ENCODE measurements at places on chromosomes 6 and 20.

DNA sequence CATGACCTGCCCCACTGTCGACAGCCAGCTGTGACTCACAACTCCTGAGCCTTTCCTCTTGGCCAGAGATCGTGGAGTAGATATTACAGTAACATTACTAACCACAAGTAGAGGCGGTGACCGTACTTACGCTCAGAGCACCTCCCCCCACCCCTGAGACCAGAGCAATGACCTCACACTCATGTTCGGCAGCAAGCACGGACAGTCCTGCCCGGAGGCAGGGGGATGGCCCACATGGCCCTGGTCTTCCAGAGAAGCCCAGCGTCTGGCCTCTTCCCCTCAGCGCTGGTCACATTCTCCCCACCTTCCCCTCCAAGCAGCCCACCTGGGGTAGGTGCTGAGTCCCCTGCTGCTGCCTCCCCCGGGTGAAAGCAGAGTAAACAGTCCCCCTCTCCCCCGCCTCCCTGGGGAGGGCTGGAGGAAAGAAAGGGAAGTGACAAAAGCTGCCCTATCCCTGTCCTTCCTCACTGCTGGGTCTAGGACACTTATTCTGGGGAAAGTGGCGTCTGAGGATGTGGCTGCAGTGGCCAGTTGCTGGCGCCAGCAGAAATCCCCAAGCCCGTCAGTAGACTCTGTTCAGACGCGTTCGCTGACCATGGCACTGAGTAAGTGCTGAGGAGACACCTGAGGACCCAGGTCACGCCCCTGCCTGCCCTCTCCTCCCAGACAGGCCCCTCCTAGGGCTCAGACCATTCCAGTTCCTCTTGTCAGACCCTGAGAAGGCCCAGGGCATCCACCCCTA, 68.5 kb downstream of the MRPL14 start:
- DNase-seq: no peak

- DNase-seq: no peak
Measured at GRCh38 chr6:134447883-134448387, 130.0 kb upstream of the SGK1 start.

- no peak for DNase-seq
Measured at GRCh38 chr20:3255728-3256127, 16.7 kb upstream of the SLC4A11 start.

DNA sequence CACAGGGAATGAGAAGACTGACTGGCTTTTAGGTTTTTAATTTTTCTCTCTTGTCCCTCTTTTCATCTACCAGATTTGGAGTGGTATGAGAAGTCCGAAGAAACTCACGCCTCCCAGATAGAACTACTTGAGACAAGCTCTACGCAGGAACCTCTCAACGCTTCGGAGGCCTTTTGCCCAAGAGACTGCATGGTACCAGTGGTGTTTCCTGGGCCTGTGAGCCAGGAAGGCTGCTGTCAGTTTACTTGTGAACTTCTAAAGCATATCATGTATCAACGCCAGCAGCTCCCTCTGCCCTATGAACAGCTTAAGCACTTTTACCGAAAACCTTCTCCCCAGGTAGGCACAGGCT, 644 bp downstream of the MAD2L1BP start:
- no peak for DNase-seq

DNA sequence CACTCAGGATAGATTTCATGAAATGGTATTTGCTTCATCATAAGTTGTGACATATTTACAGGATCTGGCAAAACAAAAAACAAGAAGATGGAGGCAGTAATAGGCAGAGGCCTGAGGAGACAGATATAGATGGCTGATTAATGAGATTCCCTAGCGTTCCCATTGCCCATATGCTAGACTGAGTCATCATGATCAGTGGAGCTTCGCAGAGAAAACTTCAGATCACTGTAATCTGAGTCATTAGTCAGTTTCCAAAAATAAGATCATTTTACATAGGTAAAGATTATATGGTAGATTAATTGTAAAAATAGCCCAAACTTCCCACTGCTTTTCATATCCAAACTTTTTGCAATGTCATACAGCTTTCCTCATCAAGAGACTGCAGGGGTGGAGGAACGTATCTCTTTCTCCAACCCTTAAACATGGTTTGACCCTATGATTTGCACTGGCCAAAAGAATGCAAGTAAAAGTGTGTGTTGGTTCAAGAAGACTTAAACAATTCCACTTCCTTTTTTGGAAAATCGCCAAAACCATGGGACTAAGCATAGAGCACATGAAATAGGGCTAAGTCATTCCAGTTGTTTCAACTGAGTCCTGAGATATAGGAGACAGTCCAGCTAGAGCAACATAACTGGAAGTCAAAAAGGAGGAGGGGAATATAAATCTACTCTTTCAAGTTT, 626.0 kb downstream of the RNF144B start:
- DNase-seq: no peak

DNA sequence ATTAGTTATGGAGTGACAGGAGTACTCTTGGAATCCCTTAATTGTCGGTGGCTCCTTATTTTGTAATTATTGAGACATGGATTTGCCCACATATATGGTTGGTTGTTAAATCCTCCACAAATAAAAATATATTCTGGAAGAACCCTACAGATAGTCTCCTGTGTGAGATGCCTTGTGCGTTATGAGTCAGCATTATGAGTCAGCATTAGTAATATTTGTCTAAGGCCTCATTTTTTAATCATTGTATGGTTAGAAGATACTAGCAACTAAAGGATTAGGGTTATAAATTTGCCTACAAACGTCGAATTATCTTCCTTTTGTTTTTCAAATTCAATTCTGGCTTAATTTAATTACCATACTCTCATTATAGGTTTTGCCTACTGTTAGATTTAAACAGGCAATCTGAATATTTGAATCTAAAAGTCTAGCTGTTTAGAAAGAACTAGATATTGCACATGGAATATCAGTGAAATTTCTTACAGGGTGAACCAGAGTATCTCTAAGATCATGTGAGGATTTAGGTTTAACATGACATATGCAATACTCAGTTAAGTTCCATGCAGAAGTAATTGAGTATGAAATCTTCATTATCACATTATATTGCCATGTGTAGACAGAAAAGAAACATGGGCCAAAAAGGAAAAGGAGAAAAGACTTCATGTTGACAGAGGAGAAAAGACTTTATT, 5.9 kb downstream of the C6orf58 start:
- no peak for DNase-seq

DNA sequence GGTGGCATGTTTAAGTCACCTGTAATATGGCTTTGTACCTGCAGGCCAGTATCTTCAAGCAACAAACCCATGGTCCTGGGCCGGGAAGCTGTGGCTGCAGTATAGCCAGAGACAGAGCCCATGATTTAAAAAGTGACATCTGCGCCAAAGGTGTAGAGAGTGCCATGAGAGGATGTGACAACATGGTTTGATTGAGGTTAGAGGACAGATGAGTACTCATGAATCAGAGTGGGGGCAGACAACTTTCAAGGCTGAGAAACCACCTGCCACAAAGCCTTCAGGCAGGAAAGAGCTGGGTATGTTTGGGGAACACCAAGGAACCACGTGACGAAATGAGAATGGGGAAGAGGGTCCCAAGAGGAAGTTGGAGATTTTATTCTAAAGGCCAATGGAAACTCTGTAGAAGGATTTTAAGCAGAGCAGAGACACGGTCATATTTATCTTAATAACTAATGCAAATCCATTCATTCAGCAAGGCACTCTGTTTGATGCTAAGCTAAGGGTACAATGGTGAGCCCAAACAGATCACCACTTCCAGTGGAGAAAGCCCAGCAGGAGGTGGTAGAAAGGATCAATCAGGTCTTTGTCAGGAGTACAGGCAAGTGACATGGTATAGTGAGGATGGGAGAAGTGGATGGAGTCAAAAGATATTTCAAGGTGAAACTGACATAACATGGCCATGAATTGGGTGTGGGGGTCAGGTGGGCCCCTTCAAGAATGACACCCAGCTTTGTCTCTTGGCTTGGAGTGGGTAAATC, 3.4 kb upstream of the MICAL1 start:
- no peak for DNase-seq

GRCh38 chr6:123207967-123208510, 212.0 kb downstream of the CLVS2 start:
- no peak for DNase-seq

- no peak for DNase-seq
Measured at GRCh38 chr6:4751823-4752464, 24.3 kb upstream of the CDYL start.

- DNase-seq: no peak
Measured at GRCh38 chr6:3228771-3229565, 1.5 kb upstream of the TUBB2B start.

GRCh38 chr6:154491567-154492470, 18.7 kb downstream of the CNKSR3 start:
- DNase-seq: no peak

- DNase-seq: no peak
Measured at GRCh38 chr6:154791556-154792317, 58.5 kb downstream of the SCAF8 start.

DNA sequence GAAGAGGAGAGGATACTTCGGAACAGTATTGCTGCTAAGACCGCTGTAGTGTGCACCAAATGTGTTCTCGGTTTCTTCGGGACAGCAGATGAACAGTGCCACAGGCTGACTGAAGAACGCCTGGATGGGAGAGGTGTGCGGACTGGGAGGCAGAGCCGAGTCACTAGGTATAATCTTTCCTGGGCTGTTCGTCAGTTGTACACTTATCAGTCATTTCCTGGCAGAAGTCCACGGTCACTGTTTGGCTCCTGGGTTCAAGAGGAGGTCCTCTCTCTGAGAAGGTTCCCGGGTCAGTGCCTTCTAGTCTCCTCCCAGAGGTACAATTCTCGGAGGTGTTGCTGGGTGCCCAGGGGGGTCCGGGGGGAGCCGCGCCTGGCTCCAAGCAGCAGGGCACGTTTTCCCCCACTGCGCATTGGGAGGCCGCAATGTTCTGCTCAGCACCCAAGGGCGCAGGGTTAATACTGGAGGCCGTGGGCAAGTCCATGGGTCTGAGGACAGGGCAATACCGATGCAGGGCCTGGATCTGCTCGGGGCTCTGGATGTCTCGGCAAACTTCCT, 38.1 kb downstream of the GJA10 start:
- DNase-seq: no peak

- DNase-seq: no peak
Measured at GRCh38 chr6:149480502-149481280, 4.1 kb downstream of the ZC3H12D start.

DNA sequence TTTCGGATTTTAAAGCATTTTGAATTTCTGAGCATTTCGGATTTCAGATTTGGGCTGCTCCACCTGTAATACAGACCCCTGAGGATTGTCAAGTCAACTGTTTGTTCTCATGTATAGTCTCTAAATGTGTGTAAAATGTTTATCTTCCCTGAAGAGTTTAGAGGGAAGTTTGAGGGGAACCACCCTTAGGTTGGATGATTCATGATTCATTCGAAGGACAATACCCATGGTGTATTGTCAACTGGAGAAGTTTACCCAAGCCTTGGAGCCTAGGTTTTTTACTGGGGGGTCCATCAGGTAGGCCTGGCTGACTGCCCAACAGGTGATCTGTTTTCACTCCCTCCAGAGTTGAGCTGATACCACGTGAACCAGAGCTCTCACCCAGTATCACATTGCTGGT, 18.9 kb downstream of the GSTA4 start:
- DNase-seq: no peak

DNA sequence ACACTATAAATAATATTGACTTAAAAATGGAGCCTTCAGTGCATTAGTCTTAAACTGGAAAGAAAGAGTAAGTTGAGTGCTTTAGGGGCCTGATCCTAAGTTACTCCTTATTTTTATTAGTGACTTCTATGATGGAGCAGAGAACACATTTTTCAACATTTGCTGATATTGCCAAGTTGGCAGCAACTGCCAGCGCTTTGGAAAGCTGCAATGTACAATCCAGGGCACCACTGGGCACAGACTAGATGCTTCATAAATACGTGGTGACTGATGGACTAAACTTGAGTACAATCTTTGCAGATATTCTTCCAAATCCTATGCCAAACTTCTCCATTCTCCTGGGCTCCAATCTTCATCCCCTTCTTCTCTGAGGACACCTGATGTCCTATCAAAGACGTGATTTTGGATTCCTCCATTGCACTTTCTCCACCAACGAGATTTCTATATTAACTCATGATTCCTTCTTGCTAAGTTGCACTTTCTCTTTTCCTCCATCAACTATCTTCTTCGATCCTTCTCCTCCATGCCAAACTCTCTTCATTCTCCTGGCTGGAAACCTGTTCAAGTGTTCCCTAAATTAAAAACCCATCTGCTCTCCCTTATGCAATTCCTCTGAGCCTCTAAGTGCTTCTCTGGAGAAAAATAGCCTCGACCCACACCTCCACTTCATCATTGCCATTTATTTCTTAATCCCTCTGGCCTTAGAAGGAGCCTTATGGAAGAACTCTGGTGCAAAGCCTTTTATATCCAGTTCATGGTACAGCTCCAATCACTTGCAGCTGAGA, 28.5 kb upstream of the PAK5 start:
- DNase-seq: no peak

DNA sequence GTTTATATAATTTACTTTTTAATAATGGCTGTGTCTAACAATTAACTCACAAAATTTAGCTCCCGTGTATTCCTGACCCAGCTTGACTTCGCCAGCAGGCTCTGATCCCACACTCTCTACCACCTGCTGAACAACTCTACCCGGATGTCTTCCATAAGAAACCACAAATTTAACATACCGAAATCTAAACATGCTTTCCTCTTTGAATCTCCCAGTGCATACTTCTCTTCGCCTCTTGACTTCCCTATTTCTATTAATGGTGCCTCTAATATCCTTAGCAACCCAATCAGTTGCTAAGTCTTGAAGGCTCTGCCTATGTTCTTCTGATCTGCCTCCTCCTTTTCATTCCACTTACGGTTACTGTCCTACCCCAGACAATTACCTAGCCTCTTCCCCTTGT, 4.6 kb upstream of the MYB start:
- DNase-seq: no peak

GRCh38 chr6:79127660-79128059, 49.6 kb upstream of the PHIP start:
- no peak for DNase-seq

DNA sequence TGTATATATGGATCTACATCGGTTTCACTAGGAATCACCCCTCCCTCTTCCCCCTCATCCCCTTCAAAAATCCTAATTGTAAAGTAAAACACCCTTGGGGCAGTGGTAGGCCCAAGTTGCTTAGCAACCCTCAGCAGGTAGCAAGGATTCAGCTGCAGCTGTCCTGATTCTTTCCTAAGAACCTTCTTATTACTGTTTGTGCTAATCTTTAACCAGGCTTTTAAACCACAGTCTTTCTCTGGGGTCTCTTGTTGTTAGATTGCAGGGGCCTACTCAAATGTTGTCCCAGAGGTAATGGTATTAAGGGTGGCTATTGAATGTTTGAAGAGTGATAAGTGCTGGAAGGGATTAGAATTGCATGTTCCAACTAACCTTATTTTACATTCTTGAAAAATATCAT, 46.4 kb downstream of the PRL start:
- DNase-seq: no peak

DNA sequence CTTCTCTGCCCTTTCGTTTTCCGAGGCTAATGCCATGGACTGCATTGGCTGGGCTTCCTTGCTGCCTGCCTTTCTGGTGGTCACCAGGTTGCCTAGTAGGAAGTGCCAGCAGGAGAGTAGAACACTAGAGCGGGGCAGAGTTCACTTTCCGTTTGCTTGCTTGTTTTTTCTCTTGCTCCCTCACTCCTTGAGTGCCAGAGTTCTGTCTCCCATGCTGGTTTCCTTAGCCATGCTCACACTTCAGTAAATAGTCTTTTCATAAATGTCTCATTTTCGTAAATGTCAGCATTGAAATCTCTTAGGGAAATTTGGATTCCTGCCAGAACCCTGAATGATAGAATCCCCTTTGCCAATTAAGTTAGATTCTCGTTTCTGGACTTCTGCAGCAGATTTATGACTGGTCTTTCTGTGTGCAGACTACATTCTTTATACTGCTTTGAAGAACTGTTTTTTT, 63.9 kb downstream of the FAM83B start:
- DNase-seq: no peak

Measured in stimulated activated CD4-positive, alpha-beta T cell treated with anti-CD3 and anti-CD28 coated beads, Interleukin-1b, Interleukin-23, amount 100 ng/mL, for 1 hour (primary cell).